CD4-positive, alpha-beta T cell (primary cell): ENCODE measurements at places on chromosomes 6 and 20.

DNA sequence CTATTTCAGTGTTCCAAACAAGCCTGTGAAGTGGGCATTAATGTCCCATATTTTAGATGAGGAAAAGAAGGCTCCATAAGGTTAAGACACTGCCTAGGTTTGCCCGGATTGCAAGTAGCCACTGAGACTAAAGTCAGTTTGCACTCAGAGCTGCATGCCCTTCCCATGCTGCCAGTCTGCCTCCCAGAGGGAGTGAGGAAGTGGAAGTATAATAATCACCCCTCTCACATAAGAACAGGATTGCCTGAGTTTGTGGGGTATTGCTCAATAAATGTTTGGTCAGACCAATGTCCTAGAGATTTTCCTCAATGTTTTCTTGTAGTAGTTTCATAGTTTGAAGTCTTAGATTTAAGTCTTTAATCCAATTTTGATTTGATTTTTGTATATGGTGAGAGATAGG, 43.9 kb upstream of the CLIC5 start:
- DNase-seq, result no peak

DNA sequence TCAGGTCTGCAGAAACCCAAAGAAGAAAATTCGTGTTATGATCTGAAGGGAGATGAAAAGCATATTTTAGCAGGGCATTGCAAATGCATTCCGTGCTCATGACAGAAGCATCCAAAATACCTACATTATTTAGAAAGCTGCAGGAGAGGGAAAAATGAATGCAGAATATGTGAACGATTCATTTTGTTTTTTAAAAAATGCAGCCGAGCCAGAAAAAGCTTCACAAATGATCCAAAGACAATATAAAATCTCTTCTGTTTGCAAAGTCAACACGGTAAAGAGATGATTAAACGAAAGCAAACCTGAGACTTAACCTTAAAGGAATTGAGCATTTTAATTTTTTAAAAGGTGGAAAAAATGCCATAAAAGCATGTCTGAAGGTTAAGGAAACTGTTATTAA, 136.1 kb upstream of the SULF2 start:
- DNase-seq, result no peak

GRCh38 chr6:128118401-128118800, 217.5 kb upstream of the THEMIS start:
- DNase-seq, result no peak

DNA sequence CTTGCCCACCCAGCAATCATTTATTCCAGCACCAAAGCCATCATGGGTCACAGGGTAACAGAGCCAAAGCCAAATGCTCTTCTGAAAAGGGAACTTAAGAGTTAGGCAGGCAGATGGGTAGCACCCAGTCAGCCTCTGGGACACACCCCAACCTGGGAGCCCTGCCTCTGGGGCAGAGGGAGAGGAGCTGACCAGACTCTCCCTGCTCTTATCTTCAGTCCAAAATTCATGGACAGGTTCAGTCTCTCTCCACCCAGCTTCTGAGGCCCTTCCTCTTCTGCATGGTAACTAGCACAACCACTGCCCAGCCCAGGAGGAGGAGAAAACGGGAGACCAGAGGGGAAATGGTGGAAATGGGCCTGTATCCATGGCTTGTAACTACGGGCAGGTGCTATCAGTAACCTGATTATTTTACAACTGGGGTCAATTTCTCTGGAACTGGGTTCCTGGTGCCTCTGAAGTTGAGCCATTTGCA, 105.4 kb downstream of the NOL4L start:
- DNase-seq, result no peak

- no peak for DNase-seq
Observed at GRCh38 chr6:156098839-156099238, 643.2 kb upstream of the NOX3 start.

GRCh38 chr6:45712786-45713185, 302.9 kb downstream of the CLIC5 start:
- DNase-seq, result no peak

- DNase-seq, result no peak
Observed at GRCh38 chr6:71681234-71681867, 205.0 kb upstream of the RIMS1 start.

DNA sequence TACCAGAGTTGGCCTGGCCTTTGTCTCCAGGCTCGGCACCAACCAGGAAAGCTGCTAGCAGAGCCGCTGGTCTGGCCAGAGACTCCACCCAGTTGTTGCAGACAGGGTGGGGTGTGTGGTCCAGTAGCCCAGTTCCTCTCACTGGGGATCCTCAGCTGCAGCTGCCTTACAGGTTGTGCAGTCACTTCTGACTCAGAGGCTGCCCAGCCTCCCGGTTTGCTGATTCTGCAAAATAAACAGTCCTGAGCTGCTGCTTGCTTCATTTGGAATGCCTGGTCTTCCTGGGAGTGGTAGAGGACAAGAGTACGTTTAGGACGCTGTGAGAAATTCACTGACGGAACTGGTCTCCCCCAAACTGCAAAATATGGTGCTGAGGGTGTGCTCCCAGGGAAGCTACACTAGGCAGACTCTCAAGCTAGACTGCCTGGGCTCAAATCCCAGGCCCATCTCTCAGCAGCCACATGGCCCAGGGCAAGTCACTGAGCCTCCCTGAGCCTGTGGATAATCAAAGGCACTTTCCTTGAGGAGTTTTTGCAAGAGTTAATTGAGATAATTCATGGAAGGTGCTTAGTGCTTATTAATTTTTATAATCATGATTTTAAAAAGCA, 246.1 kb downstream of the TFAP2C start:
- DNase-seq, result no peak

DNA sequence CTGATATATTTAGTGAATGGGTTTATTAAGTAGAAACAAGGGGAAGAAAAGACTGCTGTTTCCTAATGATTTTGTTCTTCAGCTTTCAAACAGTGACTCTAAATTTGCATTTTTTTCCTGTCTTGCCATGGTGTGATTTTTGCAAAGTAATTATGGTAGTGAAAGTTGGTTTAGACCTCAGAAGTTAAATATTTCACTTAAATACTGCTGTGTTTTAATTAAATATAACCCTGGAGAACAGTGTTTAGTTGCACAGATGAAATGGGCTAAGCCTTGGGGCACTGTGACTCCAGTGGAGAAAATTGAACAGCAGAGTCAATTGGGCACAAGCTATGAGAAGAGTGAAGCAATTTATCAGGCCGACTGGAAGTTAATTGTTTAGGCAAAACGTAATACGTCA, 111.1 kb upstream of the MCHR2 start:
- no peak for DNase-seq

- DNase-seq, result no peak
Observed at GRCh38 chr20:46122071-46122470, 4.0 kb downstream of the CD40 start.

DNA sequence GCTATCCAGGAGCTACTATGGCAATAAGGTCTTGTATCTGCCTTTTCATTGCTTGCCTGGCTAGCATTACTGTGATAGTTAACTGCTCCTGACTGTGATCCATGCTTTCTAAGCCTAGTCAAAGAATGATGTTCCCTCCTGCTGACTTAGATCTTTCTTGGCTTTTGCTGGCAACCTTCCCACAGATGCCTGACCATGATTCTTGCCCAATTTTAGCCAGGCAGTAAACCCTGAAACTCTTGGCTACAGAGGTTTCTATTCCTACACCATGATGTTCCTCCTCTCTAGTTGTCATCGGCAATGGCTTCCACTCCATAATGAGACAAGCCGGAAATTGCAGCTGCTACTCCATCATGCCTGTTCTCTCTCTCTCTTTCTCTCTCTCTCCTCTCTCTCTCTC, 238.1 kb downstream of the HAO1 start:
- no peak for DNase-seq

DNA sequence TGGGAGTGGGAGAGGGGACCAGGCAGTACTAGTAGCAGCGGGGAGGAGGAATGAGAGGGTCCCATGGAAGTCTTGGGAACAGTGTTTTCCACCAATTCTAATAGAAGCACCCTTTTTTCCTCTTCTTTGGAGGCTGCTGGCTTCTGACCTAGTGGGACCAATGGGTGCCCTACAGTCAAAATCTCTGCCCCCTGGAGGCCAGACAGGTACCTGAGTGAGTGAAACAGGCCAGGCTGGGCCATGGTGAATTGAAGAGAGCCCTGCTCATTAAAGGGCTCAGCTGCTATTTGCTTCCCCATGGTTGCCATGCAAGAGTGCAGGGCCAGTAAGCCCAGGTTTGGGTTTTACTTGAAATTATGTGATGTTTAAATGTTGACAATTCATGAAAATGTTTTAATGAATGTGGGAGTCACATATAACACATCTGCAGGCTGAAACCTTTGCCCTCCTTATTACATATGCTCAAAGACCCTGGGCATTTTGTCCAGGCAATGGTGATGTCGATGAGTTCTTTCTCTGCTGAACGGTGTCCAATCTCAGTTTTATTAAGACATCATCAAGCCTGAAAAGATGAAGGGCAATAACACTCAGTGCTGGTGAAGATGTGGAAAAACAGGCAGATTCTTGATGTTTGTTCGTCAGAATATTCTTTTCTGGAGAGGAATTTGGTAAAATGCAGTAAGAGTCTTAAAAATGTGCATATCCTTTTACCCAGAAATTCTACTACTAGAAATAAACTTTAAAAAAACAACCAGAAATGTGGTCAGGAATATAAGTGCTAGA, 42.3 kb upstream of the OCSTAMP start:
- no peak for DNase-seq

- no peak for DNase-seq
Observed at GRCh38 chr6:46338131-46338530, 153.1 kb downstream of the RCAN2 start.
